GM06990 (cell line): ENCODE measurements at places on chromosomes 1 and 21.

DNA sequence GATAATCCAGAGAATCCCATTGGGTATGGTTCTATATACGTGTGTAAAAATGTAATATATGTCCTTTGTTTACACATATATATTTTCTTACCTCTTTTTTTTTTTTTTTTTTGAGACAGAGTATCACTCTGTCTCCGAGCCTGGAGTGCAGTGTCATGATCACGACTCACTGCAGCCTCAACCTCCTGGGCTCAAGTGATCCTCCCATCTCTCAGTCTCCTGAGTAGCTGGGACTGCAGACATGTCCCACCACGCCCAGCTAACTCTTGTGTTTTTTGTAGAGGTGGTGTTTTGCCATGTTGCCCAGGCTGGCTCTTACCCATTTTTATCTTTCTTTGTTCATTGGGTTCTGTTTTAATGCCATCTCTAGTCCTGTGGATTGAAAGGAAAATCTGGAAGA lies 59.5 kb downstream of the ZBTB17 start:
- no peak for DNase-seq

DNA sequence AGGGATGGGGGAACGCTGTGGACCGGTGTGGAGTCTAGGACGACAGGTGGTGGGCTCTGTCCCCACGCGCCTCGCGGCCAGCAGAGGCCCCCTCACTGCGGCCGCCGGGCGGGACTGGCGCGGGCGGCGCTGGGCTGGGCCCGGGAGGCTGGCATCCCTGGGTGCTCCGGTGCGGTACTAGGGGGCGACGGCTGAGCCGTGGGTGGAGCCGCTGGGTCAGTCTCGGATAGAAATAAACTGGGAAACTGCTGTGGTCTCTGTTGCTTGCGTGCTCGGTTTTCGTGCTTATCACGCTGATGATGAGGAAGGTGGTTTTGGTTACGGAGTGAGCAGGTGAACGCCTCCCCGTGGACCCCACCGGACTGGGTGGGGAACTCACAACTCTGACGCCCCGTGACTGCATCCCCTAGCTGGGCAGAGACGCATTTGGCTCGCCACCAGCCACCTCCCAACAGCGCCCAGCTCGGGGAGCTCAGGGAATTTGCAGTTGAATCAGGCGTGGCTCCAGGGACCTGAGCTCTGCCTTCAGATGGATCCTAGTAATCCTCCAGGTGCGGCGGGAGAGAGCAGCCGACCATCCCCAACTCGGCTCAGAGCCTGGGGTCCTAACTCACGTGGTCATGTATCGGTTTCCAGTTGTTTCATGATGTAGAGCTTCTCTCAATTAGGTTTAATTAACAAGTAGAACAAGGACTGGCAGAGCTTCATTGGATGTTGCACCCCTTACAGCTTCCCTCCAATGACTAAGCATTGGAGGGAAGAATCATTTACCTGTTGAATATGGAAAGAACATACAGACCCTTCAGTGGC lies 32.1 kb downstream of the HSD17B7 start:
- DNase-seq = no peak

- DNase-seq = no peak
Observed at GRCh38 chr1:208233546-208233945, 10.6 kb downstream of the PLXNA2 start.

GRCh38 chr1:13585612-13585991 lies 2.0 kb downstream of the PDPN start:
- DNase-seq = no peak

DNA sequence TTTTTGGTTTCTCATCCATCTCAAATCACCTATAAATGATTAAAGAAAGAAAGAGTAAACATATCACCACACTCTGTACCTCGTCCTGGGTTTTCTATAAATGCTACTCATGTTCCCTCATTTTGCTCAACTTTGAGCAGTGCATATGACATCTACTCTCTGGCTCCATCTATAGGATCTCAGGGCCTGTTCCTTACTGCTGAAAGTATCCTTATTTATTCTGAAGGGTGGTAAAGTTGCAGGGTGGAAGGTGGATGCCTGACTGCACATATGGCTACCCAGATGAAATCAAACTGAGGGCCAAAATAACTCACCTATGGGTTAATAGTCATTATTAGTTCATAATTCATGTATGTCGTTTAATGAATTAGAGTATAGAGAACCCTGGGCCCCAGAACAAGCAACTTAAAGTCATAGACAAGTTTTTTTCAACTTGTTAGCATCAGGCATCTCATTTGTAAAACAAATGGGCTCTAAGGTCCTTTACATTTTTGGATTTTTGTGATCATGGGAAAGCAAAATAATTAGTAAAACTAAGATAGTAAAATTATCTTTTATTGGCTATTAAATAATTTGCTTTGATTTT lies 46.5 kb downstream of the NCF2 start:
- no peak for DNase-seq

- DNase-seq = no peak
Observed at GRCh38 chr1:20662110-20662475, 924 bp upstream of the DDOST start.

GRCh38 chr1:55448261-55448660 lies 233.1 kb upstream of the USP24 start:
- no peak for DNase-seq

DNA sequence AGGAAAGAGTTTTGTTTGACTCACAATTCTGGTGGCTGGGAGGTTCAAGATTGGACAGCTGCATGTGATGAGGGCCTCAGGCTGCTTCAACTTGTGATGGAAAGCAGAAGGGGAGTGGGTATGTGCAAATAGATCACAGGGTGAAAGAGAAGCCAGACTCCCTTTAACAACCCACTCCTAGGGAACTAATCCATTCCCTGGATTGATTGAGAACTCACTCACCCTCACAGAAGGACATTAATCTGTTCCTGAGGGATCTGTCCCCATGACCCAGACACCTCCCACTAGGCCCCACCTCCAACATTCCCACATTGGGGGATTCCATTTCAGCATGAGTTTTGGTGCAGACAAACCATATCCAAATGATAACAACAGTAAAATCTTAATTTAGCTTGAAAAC lies 25.6 kb downstream of the UBE2T start:
- DNase-seq = no peak

GRCh38 chr1:78388275-78388674 lies 102.5 kb upstream of the PTGFR start:
- no peak for DNase-seq

DNA sequence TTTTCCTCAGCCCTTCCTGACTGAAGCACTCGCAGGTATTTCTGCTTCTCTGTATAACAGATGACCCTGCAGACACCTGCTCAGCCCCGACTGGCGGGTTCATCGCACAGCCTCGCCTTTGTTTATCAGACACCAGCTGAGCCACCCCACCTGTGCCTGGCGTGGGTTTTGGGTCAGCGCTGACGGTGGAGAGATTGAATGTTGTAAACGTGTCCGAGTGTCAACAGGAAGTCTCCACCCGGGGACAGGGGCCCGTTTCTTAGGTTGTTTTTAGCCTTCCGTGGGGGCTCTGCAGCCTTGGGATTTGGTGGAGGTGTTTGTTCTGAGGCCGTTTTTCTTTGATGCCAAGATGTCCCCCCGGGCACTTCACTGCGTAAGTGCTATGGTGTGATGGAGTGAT lies 60.1 kb downstream of the COL18A1 start:
- no peak for DNase-seq
